ENCODE measurements at places on chromosomes 3 and 15. TPM values are rescaled to one million over a fixed set of nuclear protein-coding genes. Genes with fewer than 3 reads are reported as not detected.

Gene ITIH3
- total RNA-seq: 0.82 TPM

DNA sequence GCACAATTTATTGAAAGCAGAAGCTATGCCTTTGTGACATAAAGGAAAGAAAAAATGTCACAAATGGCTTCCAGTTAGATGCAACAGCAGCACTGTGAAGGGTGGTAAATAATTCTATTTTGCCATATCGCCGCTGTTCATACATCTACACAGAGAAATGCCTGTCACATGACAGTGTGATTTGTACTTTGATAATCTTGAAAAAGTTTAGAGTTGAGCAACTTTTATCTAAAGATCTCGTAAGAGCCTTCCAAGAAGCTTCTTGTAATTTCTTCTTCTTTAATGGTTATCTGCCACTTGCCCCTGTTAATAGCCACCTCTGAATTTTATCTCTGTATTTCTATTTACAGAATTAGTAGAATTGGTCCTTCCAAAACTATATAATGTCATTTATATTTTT lies 192.3 kb downstream of the ATP8B4 start:
- no peak overlapping the region for H3K4me3 ChIP-seq
- no peaks in the 10 kb centered on the region for H3K4me1 ChIP-seq
- no peaks in the 10 kb centered on the region for H3K36me3 ChIP-seq
- no peak for DNase-seq
- H3K27ac ChIP-seq: no peak overlapping the region

DNA sequence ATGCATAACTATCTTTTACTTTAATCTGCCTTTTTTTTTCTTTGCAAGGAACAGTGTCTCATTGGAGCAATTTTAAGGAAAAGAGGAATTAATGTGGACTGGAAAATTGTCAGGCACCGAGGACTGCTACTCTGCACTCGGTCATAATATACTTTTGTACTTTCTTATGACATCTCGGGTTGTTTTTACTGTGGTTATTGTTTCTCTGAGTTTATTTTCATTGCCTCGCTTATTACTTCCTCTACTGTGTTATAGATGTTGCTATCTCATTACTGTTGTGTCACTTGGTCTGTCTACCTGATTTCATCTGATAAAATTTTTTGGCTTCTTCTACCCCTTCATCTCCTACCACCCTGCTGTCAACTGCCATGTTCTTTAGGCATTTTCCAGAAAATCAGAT lies 213.5 kb upstream of the POU1F1 start:
- no peaks in the 10 kb centered on the region for H3K4me1 ChIP-seq
- DNase-seq: no peak
- no peak overlapping the region for H3K4me3 ChIP-seq
- H3K27ac ChIP-seq: no peak overlapping the region
- H3K27me3 ChIP-seq: no peaks in the 10 kb centered on the region

Gene CLRN1
- total RNA-seq: not detected

Gene BRK1
- total RNA-seq: 104 TPM

Gene RBPMS2
- 1.3 TPM for total RNA-seq

DNA sequence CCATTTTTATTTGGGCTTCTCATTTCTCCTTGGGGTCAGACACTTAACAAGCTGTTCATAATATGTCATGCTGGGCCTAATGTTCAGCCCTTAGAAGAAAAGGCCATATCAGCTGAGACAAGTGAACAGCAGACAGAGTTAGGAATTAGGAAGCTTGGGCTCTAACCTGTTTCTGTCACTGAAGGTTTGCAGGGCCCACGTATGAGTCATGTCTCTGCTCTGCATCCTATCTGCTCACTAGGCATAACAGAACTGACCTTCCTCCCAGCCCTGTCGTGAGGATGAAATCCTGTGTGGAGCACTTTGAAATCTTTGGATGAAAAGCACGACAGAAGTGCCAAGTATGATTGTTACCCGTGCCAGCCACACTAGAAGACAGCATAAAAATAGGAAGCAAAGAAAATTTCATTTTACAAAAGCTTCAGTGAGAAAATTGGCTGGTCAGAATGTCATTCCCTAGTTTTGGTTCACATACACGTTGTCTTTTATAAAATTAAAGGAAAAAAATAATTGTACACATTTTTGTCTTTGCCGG lies 26.5 kb upstream of the CD47 start:
- H3K4me1 ChIP-seq: no peaks in the 10 kb centered on the region
- H3K36me3 ChIP-seq: no peaks in the 10 kb centered on the region
- no peaks in the 10 kb centered on the region for H3K27me3 ChIP-seq
- DNase-seq: no peak

DNA sequence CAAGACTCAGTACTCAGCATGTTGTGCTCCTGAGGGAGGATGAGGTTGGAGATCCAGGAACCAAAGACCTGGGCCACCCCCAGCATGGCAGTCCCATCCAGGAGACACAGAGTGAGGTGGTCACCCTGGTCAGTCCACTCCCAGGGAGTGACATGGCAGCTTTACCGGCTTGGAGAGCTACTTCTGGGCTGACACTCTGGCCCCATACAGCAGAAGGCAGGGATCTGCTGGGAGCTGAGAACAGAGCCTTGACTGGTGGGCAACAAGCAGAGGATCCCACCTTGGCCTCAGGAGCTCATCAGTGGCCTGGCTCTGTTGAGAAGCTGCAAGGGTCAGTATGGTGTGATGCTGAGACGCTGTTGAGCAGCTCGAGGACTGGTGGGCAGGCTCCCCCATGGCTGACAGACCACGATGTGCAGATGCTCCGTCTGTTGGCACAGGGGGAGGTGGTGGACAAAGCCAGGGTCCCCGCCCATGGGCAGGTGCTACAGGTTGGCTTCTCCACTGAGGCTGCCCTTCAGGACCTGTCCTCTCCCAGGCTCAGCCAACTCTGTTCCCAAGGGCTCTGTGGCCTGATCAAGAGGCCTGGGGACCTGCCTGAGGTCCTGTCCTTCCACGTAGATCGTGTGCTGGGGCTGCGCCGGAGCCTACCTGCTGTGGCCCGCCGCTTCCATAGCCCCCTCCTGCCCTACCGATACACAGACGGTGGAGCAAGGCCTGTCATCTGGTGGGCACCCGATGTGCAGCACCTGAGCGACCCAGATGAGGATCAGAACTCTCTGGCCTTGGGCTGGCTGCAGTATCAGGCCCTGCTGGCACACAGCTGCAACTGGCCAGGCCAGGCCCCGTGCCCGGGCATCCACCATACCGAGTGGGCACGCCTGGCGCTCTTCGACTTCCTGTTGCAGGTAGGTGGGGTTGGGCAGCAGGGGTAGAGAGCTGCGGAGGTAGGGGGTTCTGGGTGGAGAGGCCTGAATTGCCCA lies 53.8 kb downstream of the GASK1A start:
- no peaks in the 10 kb centered on the region for H3K27me3 ChIP-seq
- no peak for DNase-seq

- H3K4me1 ChIP-seq: no peaks in the 10 kb centered on the region
- H3K36me3 ChIP-seq: peaks cover 6% of the 10 kb centered on the region
- no peaks in the 10 kb centered on the region for H3K27me3 ChIP-seq
- H3K27ac ChIP-seq: no peak overlapping the region
- no peak for DNase-seq
These were observed 74.8 kb upstream of the RPL32 start for GRCh38 chr3:12916159-12916558.

DNA sequence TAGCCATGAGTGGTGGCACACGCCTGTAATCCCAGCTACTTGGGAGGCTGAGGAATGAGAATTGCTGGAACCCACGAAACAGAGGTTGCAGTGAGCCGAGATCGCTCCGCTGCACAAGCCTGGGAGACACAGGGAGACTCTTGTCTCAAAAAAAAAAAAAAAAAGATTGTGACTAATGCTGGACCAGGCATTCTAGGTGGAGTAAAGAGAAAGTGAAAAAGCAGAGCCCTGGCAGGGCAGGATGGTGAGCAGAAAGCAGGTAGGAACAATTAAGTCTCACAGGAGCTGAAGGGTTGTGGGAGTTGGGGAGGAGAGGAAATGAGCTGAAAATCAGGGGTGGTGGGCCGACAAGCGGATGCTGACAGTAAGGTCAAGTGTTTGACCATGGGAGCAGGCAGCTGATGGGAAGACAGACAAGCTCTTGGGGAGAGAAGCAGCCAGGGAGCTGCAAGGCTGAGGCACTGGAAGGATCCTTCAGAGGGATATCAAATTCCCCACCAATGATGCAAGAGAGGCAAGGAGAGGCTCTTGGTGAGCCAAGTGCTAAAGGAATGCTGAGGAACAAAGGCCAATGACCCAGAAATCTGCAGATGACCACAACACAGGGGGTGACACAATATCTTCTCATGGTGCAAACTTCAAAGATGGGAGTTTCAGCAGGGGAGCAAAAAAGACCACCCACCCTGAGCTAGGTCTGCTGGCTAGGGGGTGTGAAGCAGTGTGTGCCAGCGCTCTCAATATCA lies 251.1 kb downstream of the ULK4 start:
- no peak for DNase-seq
- H3K4me1 ChIP-seq: no peaks in the 10 kb centered on the region
- H3K4me3 ChIP-seq: no peak overlapping the region
- H3K27ac ChIP-seq: no peak overlapping the region

Gene PRKAR2A
- total RNA-seq: 117 TPM

DNA sequence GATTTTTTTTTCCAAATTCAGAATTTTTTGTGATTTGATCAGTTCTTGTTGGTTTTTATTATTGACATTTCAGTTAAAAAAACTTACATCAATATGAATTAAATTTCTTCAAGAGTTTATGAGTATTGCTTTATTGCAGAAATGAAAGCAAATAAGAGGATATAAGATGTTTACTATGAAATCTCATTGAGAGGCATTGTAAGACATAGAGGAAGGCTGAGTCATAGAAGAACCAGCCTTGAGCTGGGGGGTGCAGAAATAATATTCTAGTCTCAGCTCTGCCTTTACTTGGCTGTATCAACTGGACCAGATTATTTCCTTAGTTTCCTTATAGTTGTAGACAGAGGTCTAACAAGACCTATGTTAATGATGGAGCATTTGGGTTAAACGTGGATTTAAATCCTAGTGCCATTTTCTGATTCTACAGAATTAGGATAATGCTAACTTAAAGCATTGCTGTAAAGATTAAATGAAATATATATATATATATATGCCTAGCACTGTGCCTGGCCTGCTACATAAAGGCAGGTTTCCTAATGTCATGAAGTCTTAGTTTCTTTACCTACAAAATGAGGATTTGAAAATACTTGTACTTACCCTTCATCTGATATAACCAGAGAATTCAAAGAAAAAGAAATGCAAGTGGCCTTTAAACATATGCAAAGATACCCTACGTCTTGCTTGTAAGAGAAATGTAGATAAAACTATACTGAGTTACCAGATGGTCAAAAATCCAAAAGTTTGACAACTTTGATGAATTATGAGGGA lies 7.3 kb downstream of the FAM98B start:
- H3K4me3 ChIP-seq: no peak overlapping the region
- no peak for DNase-seq
- no peak overlapping the region for H3K27ac ChIP-seq

Gene SPSB4
- total RNA-seq: not detected

Gene AADAC
- total RNA-seq: 0.15 TPM

Gene SUSD5
- total RNA-seq: 0.17 TPM

Gene PRR20G
- total RNA-seq: not detected

Gene ISLR2
- 0.27 TPM for total RNA-seq

DNA sequence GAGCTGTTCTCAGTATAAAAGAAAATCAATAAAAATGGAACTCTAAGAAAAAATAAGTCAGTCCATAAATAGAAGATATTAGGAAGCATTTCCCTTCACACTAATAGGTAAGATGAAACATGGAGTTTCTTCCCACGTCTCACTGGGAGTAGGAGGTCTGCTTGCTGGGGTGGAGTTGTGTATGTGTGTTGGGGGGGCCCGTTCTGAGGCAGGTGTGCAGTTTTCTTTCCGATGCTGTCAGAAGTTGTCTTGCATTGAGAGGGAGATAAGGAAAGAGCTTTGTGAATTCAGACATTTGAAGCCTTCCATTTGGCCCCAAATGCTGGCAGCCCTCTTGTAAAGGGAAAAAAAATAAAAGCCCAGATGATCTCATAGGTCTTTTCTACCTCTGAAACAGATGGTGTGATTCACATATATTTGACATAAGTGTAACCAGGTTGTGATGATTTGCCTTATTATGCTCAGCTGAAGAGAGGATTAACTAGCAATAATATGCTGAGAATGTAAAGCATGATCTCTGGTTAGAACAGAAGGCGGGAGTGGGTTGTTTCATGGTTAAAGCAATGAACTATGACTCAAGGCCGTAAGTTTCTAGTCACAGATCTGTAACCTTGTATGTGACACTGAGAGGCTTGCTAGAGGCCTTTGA lies 8.8 kb downstream of the RASGRP1 start:
- no peak for DNase-seq
- no peaks in the 10 kb centered on the region for H3K36me3 ChIP-seq
- H3K27ac ChIP-seq: no peak overlapping the region
- no peaks in the 10 kb centered on the region for H3K4me1 ChIP-seq

Gene RASL12
- 6.7 TPM for total RNA-seq

DNA sequence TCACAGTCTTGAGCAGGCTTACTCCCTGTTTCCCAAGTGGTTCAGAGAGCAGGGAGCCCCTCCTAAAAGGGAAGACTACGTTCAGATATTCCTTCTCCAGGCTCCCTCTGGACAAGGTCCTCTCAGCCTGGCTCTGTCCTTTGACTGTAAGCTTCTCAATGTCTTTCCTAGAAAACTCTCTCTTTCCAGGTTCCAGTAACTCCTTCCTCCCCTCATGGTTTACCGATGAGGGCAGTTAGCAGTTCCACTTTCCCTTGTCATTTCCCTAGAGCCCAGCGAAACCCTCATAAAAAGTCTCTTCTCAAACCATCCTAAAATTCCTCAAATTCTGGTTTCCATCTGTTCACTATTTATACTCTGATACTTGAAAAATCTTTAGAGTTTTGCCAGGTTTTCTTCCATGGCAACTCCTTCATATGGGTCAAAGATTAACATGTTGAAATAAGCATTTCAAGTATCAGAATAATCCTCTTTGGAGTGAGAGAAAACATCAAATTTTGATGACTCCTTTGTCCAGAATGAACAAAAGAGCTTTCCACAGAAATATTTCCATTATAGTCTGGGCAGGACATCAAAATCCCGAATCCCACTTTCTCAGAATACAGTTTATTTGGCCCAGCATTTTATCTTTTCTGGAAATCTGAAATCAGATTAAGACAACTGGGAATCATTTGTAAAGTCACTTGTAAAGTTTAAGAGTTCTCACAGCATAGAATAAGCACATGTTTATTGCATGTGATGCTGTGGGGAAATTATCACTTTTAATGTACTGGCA lies 599.4 kb downstream of the UNC13C start:
- no peak overlapping the region for H3K4me3 ChIP-seq
- no peaks in the 10 kb centered on the region for H3K36me3 ChIP-seq
- H3K27me3 ChIP-seq: no peaks in the 10 kb centered on the region
- no peak overlapping the region for H3K27ac ChIP-seq
- H3K4me1 ChIP-seq: no peaks in the 10 kb centered on the region

Gene ATP2B2
- total RNA-seq: 0.07 TPM

GRCh38 chr3:13165576-13165975 lies 92.3 kb upstream of the IQSEC1 start:
- H3K27me3 ChIP-seq: no peaks in the 10 kb centered on the region
- H3K4me3 ChIP-seq: no peak overlapping the region
- no peak overlapping the region for H3K27ac ChIP-seq
- H3K36me3 ChIP-seq: no peaks in the 10 kb centered on the region
- no peak for DNase-seq

Gene ERICH6
- total RNA-seq: not detected

Gene MUC20
- 58.1 TPM for total RNA-seq

Gene ATP13A4
- total RNA-seq: 17.9 TPM
